ENCODE measurements at places on chromosomes 1 and 21.

DNA sequence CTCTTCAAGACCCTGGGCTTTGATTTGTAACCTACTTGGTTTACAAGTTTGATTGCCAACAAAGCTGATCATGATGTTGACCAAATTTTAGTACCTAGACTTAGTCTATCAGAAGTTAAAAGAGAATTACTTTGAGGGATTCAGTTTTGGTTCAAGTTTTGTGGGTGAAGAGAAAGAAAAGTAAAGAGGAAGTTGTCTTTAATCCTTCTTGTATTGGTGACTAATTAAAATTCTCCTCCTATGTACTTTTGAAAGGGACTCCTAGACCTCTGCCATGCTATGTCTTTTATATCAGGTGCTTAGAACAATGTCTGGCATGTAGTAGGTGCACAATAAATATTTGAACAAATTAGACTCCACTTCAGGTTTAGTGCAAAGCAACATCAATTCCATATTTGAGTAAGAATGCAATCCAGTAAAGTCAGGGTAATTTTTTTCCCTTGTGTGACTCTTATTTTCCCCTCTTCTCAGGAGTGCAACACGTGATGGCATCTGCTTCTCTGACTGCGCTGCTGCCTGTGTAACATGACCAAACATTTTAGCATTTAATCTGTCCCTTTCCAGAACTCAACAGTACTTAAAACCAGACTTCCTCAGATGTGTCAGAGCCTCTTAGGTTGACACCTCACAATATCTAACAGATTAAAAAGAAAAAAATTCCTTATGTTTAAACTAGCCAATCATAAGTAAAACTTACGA, 41.1 kb upstream of the KCNQ4 start:
- DNase-seq: no peak

GRCh38 chr1:68197461-68197860, 34.9 kb downstream of the WLS start:
- DNase-seq: no peak

DNA sequence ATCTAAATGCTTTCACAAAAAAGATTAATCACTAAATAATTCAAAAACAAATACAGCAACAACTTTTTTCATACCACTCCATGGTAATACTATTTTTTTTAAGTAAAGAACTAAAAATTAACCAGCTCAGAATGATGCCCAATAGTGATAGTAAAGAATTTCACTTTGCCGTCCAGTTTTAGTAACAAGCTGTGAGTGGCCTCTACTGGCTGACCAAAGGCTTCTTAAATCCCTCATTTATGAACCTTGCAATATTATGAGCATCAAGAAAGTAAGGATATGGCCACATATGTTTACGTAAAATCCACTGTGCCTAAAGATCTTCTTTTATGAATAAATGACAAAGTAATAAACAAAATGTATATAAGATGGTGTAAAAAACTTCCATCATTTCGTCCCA, 108.6 kb downstream of the GPATCH2 start:
- DNase-seq: no peak

DNA sequence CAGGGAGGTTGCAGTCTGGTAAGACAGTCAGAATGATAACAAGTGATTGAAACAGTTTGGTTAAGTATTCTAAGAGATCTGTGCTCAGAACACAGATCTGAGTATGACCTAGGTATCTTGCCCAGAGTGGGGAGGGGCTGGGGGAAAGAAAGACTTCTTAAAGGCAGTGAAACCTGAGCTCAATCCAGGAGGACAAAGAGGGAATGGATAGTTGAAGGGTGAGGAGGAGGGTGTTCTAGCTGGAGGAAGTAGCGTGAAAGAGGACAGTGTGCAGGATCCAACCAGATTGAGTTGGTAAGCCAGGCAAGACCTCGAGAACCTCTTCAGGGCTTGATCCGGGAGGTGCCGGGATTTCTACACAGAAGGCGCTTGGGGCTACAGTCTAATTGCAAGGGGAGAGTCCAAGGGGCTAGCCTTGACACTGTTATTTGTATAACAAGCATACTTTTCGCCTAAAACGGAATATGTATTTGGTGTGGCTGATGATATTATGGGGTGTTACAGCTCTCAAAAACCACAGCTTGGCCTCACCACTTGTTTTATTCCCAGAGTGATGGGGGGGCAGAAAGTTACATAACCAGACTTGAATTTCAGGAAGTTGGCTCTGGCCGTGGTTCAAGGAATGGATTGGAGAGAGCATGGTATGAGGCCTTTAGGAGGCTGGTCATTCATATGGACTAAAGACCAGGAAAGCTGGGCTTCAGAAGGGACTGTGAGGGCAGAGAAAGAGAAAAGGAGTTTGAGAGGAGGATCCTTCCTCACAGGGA, 19.1 kb downstream of the RCSD1 start:
- no peak for DNase-seq

DNA sequence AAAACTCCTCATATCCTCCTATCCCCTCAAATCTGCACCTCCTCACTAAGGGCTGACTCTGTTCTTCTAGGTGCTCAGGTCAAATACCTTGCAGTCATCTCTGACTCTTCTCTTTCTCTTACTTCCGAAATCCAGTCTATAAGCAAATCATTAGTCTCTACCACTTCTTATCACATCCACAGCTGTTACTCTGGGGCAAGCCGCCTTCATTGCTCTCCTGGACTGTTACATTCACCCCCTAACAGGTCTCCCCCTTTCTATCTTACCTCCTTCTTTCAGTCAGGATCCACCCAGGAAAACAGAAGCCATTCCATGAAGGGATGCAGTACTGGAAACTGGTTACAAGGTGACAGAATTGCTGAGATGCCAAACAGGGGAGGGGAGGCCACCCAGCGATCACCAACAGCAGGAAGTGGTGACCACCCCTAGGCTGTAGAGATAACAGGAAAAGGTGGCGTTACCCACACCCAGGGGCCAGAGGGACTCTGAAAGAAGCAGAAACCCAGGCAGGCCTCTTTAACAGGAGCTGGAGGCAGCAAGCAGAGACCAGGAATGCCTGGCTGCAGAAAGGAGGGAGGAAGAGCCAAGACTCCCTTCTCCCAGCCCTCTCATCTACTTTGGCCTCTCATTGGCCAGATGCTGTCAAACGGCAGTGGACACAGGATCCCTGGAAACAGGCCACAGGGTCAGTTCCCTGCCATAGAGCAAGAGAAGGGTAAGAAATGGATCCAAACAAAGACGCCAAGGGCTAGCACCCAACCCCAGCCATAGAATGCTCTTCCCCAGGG, 55.5 kb upstream of the FOXO6 start:
- DNase-seq: no peak

Data from fibroblast of skin of left quadriceps (primary cell).